Cortex of kidney (tissue), 1 donor: ENCODE measurements at places on chromosomes 4 and X.

DNA sequence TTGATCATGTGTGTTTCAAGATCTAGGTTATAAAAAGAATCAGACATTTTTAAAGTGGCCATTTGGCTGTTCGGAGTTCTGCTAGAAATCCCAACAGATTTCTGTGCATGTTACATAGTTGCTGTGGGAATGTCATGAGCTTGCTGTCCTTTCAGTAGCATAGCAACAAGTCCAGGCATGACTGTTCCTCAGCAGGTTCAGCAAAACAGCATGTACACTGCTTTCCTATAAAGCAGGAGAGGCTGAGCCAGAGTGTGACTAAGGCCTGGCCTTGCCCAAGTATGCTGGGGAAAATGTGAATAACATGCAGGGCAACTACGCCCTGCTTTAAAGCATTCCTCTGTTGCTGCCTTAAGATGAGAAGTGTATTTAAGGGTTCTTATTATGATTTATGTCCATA is 217.1 kb upstream of the SMIM31 start:
- DNase-seq, result no peak

DNA sequence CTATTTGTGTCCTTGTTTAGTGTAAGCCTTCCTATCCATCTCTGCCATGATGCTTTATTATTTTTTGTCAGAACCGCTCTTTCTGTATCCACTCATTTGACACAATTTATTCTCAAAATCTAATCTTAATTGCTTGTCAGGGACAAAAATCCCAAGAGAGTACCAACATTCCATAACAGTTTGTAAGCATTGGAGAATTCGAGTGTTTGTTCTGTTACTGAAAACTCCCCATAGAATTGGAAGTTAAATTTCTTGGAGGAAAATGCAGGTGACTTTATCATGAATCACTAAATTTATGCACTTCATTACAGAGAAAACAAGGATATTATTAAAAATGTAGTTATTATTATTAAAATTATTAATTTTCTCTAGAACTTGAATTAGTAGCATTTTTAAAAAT is 1986.1 kb downstream of the ARAP2 start:
- no peak for DNase-seq

GRCh38 chr4:108446556-108446955 is 173.8 kb upstream of the RPL34 start:
- DNase-seq, result no peak

DNA sequence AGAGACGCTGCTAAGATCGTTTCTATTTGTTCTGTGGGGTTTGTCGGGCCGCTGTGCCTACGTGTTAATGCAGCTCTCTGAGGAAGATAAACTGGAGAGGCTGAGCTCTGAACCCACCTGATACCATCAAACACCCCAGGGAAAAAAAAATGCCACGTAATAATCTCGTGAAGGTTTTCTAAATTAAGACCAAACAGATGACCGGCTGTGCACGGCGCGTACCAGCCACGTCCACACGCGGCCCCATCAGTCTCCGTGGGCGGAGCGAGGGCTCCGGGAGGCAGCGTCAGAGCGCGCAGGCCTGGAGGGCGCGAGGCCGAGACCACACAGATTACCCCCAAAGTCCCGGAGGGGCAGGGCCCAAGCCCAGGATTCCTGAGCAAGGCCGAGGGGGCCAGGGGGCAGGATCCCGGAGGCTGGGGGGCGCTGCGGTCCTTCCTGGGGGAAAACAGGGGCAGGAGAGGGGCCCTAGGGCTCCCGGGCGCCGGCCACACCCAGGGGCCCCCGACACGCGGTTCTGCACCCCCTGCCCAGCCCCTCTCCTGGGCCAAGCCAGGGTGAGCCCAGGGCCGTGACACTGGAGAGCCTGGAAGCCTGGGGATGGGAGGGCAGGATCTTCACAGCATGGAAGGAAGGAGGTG is 91.9 kb downstream of the FAM53A start:
- DNase-seq, result no peak

DNA sequence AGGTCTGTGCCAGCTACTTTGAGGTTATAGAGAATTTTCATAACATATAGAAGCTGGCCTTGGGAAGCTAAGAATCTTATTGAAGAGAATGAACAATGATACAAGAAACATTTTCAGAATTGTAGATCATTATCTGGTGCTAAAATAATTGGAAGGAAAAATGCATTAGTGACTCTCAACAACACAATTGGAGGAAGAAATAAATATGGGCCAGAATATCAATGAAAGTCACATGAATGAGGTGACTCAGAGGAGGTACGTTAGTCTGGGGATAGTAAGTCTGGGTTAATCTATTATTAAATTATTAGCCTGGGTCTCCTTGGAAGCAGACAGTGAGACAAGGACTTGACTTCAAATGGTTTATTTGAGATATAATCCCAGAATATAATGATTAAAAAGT is 529.3 kb upstream of the SLIT2 start:
- no peak for DNase-seq

DNA sequence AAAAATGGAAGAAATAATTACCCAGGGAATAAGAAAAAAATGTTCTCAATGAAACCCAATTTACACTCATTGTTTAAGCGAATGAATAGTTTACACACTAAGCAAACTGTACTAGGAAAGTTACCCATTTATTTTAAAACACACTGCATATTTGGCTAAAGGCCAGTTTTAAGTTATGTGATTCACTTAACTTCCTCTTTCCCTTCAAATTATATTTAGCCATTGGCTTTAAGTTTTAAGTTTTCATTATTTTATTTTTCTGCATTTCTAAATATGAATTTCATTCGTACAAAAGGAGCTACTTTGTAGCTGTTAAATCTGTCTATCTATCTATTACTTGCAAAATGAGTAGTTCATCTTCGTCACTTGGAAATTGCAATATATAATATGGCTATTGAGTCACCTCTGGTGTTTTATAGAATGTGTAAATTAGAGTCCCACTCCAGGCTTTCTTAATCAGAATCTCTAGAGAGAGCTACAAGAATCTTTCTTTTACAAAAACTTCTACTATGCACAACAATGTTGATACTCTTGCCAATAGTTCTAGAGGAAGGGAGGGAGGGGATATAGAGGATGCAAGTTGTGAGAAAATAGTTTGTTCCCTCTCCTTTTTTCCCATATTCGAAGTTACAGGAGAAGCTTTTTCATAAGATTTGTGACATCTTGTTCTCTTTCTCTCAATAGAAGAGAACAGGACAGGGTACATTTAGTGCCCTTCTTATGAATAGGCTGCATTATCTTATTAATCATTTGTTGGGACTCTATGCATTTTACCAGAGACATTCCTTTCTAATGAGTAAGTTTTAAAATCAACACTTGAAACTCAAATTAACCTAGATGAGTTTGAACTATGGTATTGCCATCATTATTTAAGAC is 41.8 kb downstream of the SULT1B1 start:
- DNase-seq, result no peak

DNA sequence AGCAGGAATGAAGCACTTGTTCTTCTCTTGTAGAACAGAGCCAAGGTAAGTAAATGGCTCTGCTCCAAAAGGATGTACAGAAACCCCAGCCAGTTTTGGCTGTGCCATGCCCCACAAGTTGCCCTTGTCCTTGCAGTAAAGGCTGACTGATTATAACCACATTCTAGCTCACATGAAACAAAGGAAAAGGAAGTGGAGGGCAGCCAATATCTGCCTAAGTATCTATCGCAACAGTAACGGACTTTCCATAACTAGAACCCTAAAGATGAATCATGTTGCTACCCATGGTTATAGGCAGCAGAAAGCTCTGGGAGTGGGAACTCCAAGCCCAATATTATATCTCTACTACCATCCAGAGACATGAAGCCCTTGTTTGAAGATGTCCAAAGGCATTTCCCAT is 95.7 kb downstream of the COMMD8 start:
- DNase-seq, result no peak

DNA sequence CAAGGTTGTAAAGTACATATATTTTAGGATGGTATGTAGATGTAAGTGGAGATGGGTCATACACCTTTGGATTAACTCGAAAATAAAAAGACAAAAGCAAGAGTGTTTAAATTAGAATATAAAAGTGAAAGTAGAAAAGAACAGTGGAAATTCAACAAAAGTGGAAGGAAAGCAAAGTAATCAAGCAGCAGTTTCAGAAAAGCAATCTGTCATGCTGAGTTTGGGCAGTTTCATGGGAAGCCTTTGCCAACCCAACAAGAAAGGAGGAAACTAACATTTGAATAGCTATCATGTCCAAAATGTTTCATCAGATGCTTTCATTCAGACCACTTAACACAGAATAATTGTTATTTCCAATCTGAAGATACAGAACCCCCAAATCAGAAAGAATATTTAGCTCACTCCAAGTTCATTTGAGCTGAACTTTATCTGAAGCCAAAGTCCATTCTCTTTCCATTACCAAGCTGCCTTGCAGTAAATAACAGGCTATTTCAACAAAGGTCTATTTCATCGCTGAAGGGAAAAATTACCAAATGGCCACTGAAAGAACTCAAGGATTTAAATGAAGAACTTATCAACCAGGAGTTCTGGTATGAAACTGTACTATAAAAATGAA is 1.8 kb upstream of the EXOSC9 start:
- DNase-seq, result no peak

- DNase-seq, result no peak
Measured at GRCh38 chrX:68163441-68163840, 269.9 kb downstream of the OPHN1 start.

DNA sequence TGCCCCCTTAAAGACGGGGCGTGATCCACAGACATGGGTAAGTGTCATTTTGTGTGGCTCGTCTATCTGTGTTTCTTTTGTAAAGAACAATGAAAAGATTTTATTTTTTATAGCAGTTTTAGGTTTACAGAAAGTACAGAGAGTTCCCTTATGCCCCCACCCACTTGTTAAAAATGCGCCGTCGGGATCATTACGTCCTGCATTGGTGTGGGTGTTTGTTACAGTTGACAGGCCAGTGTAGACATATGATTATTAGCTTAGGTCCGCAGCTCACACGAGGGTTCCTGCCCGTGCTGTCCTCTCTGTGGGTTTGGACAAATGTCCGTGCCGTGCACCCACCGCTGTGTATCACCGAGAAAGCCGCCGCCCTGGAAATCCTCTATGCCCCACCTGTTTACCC is 50.5 kb downstream of the RGS12 start:
- no peak for DNase-seq

DNA sequence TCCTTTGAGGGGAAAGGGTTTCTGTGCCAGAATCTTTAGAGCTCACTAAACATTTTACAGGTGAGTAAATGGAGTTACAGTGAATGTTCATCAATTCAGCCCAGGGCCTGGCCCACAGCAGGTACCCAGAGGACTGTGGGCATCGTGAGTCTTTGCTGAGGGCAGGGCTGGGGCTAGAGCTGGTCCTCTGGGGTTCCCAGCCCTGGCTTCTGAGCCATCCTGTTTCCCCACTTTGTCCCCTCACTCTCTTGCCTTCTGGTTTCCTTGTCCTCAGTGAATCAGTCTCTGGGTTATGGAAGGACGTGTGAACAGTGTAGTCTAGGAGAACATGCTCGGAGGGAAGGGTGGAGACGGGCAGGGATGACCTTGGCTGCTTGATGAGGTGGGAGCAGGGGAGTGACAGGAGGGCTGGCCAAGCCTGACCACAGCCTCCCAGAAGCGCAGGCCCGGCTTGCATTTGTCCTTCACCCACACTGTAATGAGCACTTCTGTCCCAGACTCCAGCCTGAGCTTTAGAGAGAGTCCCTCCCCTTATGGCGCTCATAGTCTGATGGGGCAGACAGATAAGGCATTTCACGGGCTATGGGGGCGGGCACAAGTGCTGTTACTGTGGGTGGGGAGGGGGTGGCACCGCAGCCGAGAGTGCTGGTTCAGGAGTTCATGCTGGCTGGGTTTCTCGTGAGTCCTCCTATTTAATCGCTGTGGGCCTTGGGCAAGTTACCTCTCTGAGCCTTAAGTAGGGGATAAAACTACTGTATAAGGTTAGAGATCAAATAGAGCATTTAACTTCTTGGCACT is 17.3 kb downstream of the TBC1D14 start:
- no peak for DNase-seq

DNA sequence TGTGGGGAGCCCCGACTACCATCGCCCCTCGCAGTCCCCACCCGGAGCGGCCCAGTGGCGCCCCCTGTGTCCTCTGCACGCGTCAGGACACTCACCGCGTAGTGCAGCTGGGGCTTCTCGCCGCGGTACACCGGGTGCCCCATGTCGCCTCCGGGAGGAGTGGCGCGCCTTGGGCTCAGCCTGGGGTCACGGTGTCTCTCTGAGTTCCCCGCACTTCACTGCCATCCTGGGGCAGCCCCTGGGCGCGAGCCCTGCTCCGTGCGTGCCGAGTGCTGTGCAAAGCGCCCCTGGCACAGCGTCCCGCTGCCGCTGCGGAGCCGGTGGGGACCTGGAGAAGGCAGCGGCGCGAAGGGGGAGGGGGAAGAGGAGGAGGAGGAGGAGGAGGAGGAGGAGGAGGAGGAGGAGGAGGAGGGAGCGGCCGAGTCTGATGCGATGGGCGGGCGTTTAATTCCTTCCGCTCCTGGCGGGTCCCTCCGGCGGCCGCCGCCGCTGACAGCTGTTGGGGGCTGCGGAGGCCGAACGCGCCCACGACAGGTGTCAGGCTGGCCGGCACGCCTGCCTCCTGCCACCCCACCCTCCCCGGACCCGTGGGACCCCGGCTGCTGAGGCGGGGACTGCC is 134.3 kb downstream of the AMELX start:
- DNase-seq, result no peak

GRCh38 chr4:112296949-112297880 is at the start of gene ALPK1:
Gene ALPK1, plus strand, starts transcription at chr4:112297369.
- DNase-seq, result no peak

DNA sequence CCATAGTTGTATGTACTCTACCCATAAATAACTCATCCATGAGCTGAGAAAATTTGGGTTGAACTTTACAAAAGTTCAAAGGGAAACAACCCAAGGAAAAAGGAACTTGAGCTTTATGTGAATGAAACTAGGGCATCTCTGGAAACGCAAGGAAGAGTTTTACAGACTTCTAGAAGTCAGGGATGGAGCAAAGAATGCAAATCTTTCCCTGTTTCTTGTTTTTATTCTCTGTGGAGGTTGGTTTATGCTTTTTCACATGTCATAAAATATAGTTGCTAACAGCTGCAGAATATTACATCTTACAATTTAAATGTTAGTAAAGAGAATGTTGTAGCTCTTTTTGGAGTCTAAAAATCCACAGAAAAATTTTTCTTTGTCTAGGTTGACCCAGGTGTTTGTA is 754.1 kb downstream of the PCDH7 start:
- DNase-seq, result no peak

DNA sequence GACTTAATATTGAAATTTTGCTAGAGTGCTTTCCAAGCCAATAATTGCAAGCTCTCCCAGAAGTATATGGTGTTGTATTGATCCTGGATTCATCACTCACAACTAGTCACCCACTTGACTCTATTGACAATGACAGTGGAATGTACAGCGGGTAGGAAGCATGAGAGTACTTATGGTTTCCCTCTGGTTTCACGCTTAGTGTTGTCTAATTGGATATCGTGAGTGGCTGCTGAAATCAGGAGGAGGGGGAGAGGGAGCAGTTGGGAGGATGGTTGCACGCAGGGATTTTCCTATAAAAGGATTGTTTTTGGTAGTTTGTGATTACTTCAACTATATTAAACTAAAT is 1819.5 kb upstream of the TENM3 start:
- no peak for DNase-seq

DNA sequence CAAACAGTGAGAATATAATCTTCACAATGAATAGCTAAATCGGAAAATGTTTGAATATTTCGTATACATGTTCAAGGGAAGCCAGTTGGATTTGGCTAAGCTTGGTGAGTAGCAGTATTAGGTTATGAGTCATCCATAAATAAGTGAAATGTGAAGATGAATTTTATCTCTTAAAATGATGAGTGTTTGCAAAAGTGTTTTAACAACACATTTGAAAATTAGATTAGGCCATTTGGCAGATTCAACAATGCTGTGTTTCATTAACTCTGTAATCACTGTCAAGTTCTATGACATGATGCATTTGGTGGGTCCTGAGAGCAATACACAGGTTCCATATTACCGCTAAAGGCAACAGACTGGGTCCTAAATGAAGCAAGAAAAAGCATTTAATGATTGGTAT is 301.9 kb upstream of the PRPS2 start:
- no peak for DNase-seq
